ENCODE measurements at places on chromosomes 16 and 17.

- no peak for DNase-seq
Observed at GRCh38 chr16:10520869-10521578, 59.4 kb downstream of the EMP2 start.

- no peak for DNase-seq
Observed at GRCh38 chr16:84753412-84754326, 53.9 kb downstream of the USP10 start.

GRCh38 chr17:80092959-80093358 is 8.4 kb upstream of the GAA start:
- no peak for DNase-seq

DNA sequence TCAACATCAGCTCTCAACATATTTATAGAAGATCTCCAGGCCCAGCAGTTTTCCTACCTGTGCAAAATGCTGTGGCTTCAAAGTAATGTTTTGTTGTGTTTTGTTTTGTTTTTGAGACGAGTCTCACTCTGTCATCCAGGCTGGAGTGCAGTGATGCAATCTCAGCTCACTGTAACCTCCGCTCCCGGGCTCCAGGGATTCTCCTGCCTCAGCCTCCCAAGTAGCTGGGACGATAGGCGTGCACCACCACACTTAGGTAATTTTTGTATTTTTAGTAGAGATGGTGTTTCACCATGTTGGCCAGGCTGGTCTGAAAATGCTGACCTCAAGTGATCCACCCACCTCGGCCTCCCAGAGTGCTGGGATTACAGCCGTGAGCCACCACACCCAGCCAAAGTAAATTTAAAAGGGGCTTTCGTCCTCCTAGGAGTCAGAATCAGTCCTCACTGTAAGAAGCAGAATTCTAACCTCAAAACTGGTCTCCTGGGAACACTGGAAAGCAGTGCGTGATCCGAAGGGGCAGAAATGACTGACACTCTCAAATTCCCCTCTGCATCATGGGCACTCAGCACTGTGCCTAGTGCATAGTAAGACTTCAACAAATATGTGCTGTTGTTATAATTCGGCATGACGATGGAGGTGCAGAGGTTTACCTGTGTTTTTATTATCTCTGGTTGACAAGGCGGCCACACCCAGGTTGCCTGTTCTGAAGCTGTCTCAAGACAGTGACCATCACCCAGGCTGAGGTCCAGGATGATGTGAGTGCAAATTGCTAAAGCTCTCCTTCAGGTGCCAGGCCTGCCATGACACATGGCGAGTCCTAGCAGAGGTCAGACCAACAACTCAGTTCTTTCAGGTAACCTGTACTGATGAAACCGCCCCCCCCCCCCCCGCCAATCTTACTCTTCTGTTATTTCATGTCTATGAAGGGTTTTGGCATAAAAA is 59.8 kb downstream of the ADCY9 start:
- no peak for DNase-seq

GRCh38 chr16:48788475-48788874 is 178.5 kb upstream of the N4BP1 start:
- no peak for DNase-seq

GRCh38 chr17:28908640-28909167 is 5.8 kb upstream of the DHRS13 start:
- no peak for DNase-seq

DNA sequence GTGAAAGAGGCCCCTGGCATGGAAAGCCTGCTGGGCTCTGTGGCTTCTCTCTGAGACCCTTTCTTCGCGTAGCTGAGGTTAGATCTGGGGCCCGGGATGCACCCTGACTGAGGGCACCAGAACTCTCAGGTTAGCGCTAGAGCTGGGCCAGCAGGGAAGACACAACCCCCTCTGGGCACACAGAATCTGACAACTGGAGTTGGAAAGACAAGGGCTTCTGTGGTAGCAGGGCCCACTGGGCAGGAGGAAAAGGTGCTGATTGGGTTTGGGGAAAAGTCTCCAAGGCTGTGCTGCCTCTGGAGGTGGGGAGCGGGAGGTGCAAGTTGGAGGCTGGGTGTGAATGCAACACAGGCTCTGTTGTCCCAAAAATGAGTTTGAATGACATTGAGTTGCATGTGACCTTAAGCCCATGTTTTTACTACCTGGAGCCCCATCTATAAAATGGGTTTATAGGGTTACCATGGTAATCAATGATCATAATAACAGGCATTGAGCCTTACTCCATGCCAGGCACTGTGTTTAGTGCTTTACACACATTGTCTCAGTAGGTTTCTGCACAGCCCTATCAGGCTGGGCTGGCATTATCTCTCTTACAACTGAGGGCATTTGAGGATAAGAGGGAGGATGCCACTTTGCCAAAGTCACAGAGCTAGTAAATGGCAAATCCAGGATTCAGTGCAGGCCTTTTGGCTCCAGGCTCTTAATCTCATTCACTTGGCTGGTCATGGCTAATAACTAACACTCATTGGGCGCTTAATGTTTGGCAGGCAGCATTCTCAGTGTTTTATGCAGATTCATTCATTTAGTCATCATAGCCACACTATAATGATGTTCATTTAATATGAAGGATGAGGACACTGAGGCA is 9.5 kb upstream of the IGFBP4 start:
- no peak for DNase-seq

- no peak for DNase-seq
Observed at GRCh38 chr17:78111016-78111726, 17.4 kb downstream of the TMC6 start.

DNA sequence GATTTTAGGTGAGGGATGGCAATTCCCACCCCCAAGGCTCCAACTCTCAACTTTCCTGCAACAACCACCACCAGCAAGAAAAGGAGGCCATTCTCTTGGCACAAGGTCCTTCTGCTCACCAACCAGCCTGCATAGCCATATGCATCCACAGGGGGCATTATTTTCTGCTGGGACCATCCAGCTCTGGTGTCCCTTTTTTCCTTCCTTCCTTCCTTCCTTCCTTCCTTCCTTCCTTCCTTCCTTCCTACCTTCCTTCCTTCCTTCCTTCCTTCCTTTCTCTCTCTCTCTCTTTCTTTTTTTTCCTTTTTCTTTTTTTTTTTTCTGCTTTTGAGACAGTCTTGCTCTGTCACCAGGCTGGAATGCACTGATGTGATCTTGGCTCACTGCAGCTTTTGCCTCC is 21.1 kb upstream of the COX10 start:
- DNase-seq = no peak

GRCh38 chr16:68713361-68713760 is 23.7 kb upstream of the CDH1 start:
- no peak for DNase-seq

DNA sequence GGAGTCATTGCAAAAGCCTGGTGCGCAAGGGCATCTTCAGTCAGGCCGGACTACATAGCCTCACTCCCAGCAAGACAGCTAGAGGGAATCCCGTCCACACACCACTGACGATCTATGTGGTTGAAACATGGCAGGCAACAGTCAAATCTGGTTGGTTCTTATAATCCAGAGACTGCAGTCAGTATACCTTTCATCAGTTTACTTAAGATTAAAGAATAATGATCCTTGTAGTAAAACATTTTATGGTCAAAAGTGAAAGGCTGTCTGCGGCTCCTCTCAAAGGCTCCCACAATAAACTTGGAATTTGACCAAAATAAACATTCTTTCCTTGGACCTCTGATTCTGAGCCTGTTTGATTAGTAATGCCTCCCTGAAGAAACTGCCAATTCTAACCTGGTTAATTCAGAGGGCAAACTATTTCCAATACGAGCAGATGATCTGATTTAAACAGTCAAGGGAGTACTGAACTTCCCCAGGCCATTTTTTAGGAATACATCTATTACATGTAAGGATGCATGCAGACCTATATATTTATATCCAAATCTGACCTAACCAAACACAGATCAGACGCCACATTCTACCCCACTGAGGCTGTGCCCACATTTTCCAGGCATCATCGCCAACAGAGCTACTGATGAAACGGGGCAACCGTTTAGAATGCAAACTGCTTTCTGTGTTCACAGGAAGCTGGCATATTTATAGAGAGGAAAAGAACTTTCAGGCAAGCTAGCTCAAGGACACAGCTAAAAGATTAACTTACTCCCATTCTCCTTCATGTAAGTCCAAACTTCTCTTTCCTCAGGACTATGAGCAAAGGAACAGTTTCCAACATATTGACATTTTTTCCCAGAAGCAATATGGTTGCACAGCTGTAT is 15.3 kb upstream of the TXNDC11 start:
- DNase-seq = no peak

DNA sequence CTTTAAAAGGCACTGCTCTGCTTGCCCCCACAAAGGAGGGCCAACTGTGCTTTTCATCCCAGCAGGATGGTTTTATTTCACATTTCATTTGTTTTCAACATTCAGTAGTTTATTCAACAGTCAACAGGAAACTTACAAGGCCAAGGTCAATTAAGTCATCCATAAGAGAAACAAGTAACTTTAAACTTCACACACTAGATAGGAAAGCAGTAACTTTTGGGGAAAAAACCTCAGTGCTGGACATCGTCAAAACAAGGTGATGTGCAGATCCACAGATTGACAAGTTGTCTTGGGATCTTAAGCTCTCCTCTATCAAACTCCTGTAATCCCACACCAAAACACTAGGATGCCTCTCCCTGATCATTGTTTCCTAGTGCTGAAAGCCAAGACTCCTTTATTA is 18.5 kb downstream of the NFE2L1 start:
- DNase-seq = no peak

DNA sequence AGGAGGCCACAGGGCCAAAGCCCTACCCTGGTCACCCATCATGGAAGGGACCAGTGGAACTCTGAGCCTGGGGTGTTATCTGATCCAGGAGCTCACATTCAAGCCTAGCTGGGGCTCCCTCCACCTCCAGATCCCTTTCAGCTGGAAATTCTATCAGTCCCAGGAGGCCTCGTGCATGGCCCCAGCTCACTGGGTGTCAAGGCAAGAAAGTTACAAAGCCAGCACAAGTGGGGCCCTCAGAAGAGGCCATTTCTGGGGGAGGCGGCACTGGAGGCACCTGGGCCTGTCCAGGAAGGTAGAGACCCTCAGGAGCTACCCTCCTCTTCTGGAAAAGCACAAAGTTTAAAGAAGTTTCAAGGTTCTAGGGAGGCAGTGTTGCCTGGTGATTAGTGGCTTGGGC is 4.8 kb downstream of the CA7 start:
- no peak for DNase-seq

DNA sequence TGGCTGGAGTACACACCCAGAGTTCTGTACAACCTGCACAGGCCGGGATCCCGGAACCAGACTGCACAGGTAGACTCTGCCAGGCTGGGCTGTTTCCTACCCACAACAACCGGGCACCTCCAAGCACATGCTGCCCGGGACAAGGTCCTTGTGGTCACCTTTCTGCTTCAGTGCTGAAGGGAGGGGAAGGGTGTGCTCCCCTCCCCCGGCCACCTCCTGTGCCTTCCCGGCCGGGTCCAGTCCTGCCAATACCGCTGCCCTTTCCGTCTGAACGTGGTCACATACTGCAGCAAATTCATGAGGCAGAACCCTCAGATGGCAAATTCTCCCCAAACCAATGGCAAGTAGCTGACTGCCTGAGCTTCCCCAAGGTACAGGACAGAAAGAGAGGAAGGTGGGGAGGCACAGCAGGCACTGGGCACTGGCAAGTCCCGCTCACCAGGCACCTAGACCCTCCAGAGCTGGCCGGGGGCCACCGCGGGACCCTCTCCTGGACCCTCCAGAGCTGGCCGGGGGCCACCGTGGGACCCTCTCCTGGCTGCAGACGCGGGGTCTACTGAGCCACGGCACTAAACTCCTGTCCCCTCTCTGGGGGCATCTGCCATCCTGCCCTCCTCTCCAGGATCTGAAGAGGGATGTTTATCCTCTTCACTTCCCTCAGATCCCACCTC is 22.8 kb downstream of the SLC43A2 start:
- DNase-seq = no peak

- DNase-seq = no peak
Observed at GRCh38 chr16:57859331-57859730, 57.0 kb upstream of the KIFC3 start.

DNA sequence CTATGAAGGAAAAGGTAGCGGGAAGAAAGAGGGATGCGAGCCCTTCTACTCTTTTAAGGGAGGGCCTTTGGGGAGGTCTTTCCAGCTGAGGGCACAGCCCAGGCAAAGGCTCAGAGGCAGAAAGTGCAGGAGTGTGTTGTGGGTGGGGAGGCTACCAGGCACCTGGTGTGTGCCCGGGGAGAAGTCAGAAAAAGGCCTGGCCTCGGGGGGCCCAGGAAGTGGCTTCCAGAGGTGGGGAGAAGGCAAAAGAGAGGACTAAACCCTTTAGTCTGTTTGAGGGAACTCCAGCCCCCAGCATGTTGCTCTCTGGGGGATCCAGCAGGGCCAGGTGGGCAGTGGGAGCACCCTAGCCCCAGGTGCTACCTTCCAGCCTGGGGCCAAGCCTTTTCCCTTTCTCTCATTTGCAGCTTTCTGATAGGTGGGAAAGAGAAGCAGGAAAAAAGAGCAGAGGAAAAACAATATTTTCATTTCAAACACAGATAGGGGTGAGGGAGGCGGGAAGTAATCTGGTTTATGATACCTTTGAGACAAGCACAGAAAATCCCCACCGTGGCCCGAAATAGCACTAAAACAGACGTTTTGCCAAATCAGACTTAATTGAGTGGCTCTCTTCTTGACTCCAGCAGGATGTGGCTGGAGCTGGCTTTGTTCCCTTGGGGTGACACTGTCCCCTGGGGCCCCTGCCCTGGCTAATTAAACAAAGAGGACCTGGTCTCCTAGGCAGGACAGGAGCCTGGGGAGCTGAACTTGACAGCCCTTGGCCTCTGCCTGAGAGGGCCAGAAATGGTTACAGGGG is 10.4 kb downstream of the RAI1 start:
- DNase-seq = peak; percentile 81

GRCh38 chr16:83682116-83682867 is 125.5 kb upstream of the HSBP1 start:
- no peak for DNase-seq

Data from GM12878 (cell line).